ENCODE measurements at places on chromosomes 7 and 10. TPM values are rescaled to one million over a fixed set of nuclear protein-coding genes. Genes with fewer than 3 reads are reported as not detected.

Gene PPP1R17
- not detected for total RNA-seq

Gene FBXL13
- 0.95 TPM for total RNA-seq

Gene AGAP5
- 4.5 TPM for total RNA-seq

Gene TMEM26
- 1.2 TPM for total RNA-seq

Gene ZFAND2A
- total RNA-seq = 23.2 TPM

Gene KCNIP2
- 1.1 TPM for total RNA-seq

Gene ZNF138
- 7.7 TPM for total RNA-seq

Gene NUTM2A
- total RNA-seq = 0.81 TPM

Gene TRAPPC14
- 14.0 TPM for total RNA-seq

Gene PLPP4
- total RNA-seq = not detected

Gene GDF10
- 2.5 TPM for total RNA-seq

Gene PSMG3
- 40.4 TPM for total RNA-seq

Gene ERVW-1
- not detected for total RNA-seq

Gene CLRN3
- total RNA-seq = not detected

Gene HABP2
- total RNA-seq = not detected

Gene DNAH11
- total RNA-seq = 16.2 TPM

Gene COL13A1
- 34.1 TPM for total RNA-seq

Gene FIGNL1
- total RNA-seq = 2.7 TPM

Gene ANXA8L1
- not detected for total RNA-seq

Gene NODAL
- 0.27 TPM for total RNA-seq

Gene VPS37D
- total RNA-seq = 0.92 TPM

Gene CHRM2
- not detected for total RNA-seq

Gene RTKN2
- total RNA-seq = not detected

Gene FEZF1
- not detected for total RNA-seq

Gene ZNF800
- total RNA-seq = 45.9 TPM

Gene SDK1
- total RNA-seq = 29.2 TPM

Gene OPN1SW
- total RNA-seq = not detected

Gene EN2
- not detected for total RNA-seq

Gene ZMYND11
- total RNA-seq = 56.9 TPM

Gene ITPRID1
- total RNA-seq = not detected

Gene PDK4
- 316 TPM for total RNA-seq

Gene MACC1
- 0.56 TPM for total RNA-seq

Gene SPAM1
- not detected for total RNA-seq

Gene PGAM2
- 9.5 TPM for total RNA-seq

Gene IDI1
- 26.7 TPM for total RNA-seq

Gene C10orf105
- 0.14 TPM for total RNA-seq

Gene TDRD1
- not detected for total RNA-seq

Gene FBH1
- total RNA-seq = 93.7 TPM

Gene SMO
- total RNA-seq = 8.7 TPM

Gene HUS1
- 80.6 TPM for total RNA-seq

Gene SLC26A4
- 1.5 TPM for total RNA-seq

Gene ZP3
- total RNA-seq = 1.6 TPM

Gene NRCAM
- 2.4 TPM for total RNA-seq

Gene DMBT1
- total RNA-seq = not detected

Gene ENO4
- not detected for total RNA-seq

Gene UROS
- 34.3 TPM for total RNA-seq

Gene NPY4R2
- not detected for total RNA-seq

Gene GNAI1
- total RNA-seq = 11.1 TPM

Gene ZNF777
- 5.3 TPM for total RNA-seq

Gene CRYGN
- total RNA-seq = 0.35 TPM

Gene CHST12
- total RNA-seq = 19.1 TPM

Gene CTAGE8
- total RNA-seq = 2.1 TPM

Gene GPR85
- 0.68 TPM for total RNA-seq

Gene HTR7
- total RNA-seq = 9.9 TPM

Gene AQP1
- total RNA-seq = 1,768 TPM

Gene BLNK
- total RNA-seq = 6.9 TPM
